HT-29 (cell line): ENCODE measurements at places on chromosomes 1 and 21.

DNA sequence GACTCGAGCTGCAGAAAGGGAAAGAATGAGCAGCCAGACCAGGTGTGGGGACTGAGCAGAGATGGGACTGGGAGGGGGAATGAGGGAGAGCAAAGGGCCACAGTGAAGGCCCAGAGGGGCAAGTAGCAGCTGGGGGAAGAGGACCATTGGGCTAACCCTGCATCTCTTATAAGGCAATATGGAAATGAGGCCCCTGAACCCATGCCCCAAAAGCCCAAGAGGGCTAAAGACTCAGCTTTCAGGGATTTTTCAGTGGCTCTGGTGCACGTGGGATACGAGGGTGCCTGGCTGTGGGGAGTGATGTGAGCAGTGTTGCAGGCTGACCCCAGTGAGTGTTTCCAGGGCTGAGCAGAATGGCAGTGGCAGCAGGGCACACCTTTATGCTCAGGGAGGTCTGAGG is 496 bp upstream of the TNNI1 start:
- DNase-seq: no peak

- no peak for DNase-seq
These were observed 350.8 kb downstream of the PTPRU start for GRCh38 chr1:29586991-29587745.

- no peak for DNase-seq
These were observed 61.4 kb upstream of the LAX1 start for GRCh38 chr1:203703586-203703985.

DNA sequence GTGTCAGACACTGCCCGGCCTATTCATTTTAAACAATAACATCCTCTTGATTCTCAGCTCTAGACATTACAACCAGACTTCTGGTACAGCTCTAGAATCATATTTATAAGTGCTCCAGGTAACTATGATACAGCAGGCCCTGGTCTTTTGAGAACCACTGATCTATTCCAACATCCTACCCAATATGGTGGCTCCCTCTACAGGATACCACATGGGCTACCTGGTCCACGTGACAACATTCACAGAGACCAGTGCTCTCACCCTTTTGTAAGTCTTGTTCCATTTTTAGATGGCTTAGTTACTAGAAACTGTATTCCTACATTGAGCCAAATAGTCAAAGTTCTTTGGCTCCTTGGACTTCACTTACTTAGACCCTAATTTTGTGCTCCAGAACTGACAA is 102.9 kb downstream of the PTPN14 start:
- no peak for DNase-seq
